ENCODE measurements at places on chromosomes 1 and 21.

GRCh38 chr1:61487801-61488200 lies 237.1 kb downstream of the TM2D1 start:
- DNase-seq = no peak

DNA sequence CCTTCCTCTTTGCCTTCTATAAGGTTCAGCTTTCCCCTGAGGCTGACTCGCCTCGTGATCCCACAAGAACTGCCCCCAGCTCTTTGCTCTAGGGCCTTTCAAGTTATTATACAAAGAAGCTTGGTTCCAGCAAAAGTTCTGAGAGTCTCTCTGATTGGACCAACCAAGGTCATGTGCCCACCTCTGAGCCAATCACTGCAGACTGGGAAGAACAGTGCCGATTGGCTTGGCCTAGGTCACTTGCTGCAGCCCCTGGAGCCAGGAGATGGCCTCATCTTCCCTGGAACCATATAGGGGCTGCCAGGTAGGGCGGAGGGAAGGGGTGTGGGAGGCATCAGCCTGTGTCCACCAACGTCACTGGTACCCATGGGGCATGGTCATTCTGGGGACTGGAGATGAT lies 22.8 kb downstream of the TAS1R2 start:
- DNase-seq = no peak

GRCh38 chr1:39490596-39491145 lies 765 bp upstream of the BMP8A start:
- no peak for DNase-seq

DNA sequence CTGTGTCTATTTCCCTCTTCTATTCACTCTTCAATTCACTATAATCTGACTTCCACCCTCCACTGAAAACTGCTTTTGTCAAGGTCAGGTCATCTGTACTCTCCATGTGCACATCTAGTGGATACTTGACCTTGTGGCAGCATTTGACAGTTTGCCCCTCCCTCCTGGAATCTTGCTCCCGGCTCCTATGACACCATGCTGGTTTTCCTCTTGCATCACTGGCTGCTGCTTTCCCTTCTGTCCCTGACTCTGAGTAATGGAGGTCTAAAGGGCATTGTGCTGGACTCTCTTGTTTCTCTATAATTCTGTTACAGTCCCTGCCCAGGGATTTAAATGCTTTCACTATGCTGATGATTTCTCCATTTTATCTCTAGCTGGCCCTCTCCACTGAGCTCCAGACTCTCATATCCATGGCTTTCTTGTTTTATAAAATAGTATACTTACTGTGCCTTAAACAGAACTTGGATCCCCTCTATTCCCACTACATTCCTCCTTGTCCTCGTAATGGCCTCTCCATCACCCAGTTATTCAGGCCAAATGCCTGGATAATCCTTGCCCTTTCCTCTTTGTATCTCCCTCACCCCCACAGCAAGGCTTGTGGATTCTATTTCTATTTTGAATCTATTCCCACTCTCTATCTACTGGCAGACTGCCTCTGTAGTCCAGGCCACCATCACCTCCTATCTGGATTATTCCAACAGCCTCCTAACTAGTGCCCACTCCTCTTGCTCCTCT lies 36.8 kb upstream of the PODN start:
- no peak for DNase-seq

DNA sequence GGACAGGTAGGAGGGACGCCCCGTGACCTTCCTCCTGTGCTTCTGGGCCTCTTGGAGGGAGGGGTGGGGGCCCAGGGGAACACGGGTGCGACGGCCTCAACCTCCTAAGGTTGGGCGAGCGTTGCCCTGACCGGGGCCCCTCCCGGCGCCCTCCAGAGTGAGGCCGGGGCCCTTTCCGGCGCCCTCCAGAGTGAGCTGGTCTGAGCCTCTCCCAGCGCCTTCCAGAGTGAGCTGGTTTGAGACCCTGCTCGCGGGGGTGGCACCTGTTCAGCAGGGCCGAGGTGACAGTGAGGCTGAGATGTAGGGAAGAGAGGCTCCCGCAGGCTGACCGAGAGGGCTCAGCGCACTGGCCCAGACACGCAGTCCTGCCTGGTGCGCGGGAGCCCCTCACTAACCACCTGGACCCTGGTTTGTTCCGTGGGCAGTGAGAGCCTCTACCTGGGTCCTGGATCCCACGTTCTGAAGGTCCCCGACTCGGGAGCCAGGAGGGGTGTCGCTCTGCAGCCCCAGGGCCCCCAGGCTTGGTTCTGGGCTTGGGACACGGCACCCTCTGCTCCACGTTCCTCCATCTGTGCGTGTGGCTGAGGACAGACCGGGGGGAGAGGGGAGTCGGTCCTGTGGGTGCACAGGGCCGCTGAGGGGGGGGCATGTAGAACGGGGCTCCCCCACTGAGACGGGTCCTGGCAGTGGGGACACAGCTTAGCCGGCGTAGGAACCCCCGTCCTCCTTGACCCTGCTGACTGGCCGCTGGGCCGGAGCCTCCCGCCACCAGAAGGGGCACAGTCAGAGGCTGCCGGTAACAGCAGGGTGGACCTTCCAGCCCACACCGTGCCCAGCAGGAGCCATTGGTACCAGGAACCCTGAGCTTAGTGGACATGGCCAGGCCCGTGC lies 1.4 kb downstream of the COL6A1 start:
- no peak for DNase-seq

Measured in substantia nigra (tissue), 51 donors.